Right hindlimb (tissue), 1 donor: ENCODE measurements at places on chromosomes 1 and 21.
A peak's percentile ranks its signal among the peaks of the same experiment; 100 is the strongest.

DNA sequence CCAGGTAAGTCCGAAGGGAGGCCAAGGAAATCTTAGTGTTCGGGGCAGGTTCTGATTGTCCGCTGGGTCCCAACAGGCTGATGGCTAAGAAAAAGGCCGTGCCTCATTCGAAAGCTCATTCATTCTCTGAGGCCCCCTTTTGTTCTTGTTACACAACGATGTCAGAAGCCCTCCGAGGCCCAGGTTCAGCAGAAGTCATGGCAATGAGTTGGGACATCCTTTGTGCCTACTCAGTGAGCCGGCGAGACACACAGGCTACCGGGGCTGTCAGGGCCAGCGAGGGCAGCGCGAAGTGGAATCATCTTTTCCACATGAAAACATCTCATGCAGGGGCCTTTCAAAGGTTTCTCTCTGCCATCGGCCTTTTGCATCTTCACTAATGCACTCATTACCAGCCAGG is 49.0 kb upstream of the EFHD2 start:
- no peak for DNase-seq

- no peak for DNase-seq
Observed at GRCh38 chr1:117512728-117513321, 93.0 kb upstream of the TENT5C start.

- DNase-seq: no peak
Observed at GRCh38 chr1:99934801-99935200, 35.0 kb upstream of the SLC35A3 start.

DNA sequence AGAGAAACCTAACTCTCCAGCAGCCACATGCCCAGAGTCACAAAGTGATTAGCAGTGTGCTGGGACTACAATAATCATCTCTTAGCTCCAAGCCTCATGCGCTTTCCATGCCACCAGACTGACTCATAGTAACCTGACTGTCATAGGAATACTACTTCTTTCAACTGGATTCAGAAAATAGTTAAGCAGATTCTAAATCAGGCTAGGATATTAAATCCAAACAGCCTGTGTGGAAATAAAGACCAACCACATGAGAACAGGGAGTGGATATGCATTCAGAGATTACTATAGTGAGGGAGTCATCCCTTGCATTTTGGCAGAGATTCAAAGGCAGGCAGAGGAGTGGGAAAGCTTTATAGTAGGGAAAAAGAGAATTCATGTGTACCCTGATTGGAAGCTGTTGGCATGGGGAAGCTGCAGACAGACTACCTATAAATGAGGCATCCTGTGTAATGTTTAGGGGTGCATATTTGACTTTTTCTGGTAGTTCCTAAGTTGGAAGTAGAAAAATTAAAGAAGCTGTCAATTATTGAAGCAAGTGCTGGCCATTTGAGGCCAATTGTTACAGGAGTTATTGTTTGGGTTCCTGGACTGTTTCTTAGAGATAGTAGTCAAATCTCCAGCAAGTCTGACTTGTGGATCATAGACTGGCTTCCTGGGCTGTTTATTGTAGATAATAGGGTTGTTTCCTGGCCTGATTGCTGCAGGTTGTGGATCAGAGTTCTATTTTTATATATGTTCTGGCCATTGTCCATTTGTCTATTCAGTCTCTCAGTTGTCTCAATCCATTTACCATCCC is 31.7 kb upstream of the DNAH14 start:
- DNase-seq: no peak

GRCh38 chr21:45866551-45866950 is 115.0 kb upstream of the COL6A1 start:
- no peak for DNase-seq

DNA sequence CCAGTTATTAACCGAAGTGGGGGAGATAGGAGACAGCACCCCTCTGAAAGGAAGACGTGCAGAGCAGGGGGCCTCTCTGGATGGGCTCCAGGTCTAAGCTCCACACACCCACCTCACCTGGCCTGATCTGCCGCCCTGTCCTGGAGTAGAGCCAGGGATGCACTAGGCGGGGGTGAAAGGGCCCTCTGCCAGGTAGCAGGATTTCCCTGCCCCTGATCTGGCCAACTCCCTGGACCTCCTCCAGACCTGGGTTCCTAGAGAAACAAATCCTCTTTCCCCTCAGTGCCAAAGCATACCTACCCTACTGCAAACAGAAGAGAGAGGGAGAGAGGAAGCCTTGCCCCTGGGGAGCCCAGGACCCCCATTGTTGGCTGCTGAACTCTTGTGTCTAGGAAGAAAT is 2.0 kb downstream of the CRABP2 start:
- DNase-seq: no peak

DNA sequence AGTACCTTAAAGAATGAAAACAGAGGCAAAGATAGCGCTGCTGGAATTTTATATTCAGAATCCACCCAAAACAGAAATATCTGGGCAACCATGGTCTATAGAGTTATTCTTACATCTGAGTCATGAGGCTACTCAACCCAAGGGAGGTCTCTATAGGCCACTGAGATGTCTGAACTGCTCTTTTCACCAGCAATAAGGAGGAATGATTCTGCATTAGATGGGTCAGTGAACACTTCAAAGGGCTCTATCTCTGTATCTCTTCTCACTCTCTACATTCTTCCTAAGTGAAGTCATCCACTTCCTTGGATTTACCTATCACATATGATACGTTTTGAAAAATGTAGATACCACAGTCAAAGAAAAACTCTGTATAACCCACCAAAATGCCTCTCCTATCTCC is 90.2 kb upstream of the NGF start:
- no peak for DNase-seq

DNA sequence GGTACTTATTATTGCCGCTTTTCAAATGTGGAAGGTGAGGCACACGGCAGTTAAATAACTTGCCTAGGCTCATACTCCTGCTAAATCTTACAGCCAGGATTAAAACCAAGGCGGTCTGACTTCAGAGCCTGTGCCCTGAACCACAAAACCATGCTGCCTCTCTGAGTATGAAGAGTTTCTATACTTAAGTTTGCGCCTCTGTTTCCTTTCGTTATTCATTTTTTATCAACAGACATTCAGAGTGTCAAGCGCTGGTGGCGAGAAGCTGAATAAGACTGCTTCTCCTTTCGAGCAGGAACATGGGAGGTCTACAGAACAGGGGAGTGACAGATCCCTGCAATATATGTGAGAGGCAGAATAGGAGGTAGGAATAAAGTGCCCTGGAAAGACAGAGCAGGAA is 96.0 kb upstream of the DUSP10 start:
- DNase-seq: no peak

DNA sequence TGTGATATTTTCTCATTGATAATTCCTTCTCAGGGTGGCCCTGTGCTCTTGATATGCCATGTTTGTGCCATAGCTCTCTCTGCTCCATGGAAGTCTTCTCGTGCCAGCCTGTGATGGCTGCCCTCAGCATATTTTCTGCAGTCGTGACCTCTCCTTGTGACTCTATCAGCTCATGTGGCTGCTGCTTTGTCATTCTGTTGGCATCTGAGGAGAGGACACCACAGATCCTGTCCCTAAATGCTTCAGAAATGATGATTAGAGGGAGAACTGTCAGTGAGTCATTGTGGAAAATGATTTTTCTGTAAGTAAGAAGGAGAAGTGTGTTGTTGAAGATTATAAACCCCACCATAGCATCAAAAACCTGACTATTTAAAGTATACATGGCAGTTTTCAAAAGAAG is 286.0 kb downstream of the ADGRL2 start:
- no peak for DNase-seq

GRCh38 chr1:96992871-96993270 is 271.3 kb downstream of the PTBP2 start:
- DNase-seq: no peak

DNA sequence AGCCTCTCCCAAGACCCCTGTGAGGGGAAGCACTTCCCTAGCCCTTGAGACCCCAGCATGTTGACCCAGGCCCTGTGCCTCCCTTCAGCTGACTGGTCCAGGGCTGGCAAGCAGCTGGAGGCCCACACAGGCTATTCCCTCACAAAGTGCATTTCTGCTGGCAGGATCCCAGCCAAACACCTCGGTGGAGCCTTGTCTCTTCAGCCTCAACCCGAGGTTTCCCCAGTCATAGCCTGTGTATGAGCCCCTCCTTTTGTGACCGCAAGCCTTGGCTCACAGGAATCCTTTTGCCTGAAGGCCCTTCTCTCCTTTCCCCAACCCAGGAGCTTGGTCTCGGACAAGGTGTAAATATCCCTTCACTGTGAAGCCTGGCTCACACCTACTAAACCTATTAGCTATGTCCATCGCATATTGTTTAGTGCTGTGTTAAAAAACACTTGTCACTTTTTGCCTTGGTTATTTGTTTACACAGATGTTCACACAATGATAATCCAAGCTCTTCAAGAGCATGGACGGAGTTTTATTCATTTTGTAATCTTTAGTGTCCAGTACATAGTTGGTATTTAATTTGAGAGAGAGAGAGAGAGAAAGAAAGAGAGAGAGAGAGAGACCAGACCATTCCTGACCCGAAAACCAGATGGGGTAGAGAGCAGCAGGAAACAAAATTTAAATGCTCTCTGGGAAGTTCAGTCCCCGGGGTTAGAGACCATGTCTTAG is 8.5 kb upstream of the CD247 start:
- DNase-seq: no peak

DNA sequence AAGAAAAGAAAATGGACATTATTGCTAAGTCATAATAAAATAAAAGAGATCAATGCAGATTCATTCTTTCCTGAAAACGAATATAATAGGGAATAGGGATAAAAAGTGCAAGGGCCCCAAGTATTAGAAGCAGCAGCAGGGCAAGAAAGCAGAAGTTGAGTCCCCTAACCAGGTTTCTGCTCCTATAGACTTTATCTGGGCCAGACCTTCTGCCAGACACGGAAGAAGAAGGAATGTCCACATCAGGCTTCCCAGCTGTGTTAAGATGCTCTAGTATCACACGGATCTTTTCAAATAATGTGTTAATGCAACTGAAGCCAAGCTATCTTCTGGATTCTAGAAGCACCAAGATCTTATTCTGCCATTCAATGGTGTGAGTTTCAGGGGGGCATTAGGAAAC is 26.9 kb downstream of the CD244 start:
- no peak for DNase-seq

DNA sequence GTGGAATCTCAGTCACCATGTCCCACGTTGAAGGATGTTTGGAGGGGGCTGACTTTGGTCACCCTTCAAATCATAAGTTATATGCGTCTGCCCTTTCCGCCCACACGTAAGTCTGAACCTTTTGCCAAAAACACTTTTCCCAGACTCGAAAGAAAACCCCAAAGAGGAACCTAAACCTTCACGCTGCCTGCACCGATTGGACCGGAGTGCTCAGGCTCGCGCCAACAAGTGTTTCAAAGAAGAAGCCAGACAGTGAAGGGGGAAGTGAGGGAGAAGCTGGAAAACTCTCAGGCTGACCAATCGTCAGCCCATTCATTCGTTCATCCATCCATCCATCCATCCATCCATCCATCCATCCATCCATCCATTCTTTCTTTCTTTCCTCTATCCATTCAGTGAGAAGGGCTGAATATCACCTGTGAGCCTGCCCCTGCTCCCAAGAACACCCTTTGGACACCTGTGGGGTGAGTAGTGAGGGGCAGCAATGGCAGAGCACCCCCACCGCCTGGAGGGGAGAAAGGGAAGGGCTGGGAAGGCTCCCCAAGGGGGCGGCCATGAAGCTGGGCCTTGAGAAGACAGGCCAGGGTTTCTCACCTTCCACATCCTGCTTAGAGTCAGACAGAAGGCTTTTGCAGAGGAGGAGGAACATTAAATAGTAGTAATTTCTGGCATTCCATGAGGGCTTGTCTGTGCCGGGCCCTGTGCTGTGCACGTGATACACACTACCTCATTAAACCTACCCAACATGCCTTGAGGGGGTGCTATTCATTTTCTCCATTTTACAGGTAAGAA is 27.1 kb upstream of the RUNX3 start:
- DNase-seq: peak; percentile 17

GRCh38 chr1:46543761-46544560 is 7.5 kb downstream of the KNCN start:
- no peak for DNase-seq
